ENCODE measurements at places on chromosomes 5 and 9. TPM values are rescaled to one million over a fixed set of nuclear protein-coding genes. Genes with fewer than 3 reads are reported as not detected.

SLC27A4 gene
- 19.0 TPM for total RNA-seq

OTP gene
- total RNA-seq = not detected

NTNG2 gene
- total RNA-seq = 4.8 TPM

NRG2 gene
- not detected for total RNA-seq

DNA sequence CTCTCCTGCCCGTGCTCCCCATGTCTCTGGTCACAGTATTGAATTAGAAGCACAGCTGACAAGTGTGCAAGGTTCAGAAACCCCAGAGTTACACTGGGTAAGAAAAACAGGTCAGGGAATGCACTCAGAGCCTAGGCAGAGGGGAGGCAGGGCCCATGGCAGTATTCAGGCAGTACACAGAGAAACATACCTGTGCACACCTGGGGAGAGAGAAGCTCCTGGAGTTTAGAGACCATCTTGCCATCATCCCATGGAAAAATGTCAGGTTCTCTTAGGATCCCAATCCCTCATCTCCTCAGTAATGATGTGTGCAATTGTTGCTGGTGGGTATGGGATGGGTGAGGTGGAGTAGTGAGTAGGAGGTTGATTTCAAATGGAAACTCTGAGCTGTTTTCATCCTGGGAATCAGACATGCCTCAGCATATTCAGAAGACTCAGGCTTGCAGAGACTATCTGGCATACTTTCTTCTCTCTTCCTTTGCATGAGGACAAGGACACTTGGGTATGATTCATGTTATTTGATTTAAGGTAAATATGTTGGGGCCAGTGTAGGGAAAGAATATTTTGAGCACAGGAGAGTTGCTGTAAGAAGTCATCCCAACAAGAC lies 228.5 kb downstream of the ESM1 start:
- DNase-seq = no peak

SCGB3A1 gene
- total RNA-seq = not detected

- DNase-seq = peak; percentile 51
Measured at GRCh38 chr9:98168941-98169488, 23.4 kb downstream of the CORO2A start.

IARS1 gene
- 138 TPM for total RNA-seq

OR1J2 gene
- not detected for total RNA-seq

GRCh38 chr5:56543441-56544388 lies 271.6 kb upstream of the MAP3K1 start:
- no peak for DNase-seq

DNA sequence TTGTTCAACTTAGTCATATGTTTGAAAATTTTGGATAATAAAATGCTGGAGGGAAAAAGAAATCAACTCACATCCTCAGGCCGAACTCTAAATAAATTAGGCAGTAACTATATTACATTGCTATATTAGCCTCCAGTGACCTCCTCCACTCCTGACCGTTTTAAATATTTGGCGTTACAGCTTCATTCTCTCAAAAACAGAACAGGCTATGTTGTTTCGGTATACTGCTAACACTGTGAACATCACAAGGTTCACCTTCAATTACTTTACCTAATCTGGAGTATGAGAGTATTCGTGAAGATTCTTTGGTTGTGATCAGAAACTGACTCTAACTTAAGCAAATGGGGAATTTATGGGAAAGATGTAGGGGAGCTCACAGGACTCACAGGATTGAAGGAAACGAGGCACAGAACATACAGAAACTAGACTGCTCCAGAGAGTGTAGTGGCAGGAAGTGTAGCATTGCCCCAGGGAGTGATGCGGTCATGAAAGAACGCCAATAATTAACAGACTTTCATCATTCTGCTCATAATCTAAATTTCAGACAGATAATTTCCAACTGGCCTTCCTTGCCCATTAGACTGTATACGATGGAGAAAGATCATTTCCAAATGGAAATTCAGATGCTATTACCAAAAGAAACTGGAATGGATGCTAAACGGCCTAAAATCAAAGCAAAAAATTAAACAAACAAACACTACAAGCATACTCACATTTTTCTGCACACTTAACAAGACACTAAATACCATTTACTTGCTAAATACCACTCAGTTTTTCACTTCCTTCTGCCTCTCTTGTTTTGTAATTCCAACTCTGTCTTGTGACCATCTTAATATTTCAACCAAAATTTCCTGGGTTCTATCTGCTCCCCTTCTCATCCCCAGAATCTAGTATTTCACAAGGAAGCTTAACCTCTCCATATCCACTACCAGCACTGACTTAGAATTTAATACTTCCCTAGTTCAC lies 110.1 kb upstream of the LPAR1 start:
- DNase-seq = no peak

GRCh38 chr9:126347911-126348760 lies 21.5 kb downstream of the MVB12B start:
- DNase-seq = no peak

GRCh38 chr5:131394128-131394527 lies 130.3 kb downstream of the CDC42SE2 start:
- peak; percentile 61 for DNase-seq

FIBCD1 gene
- total RNA-seq = not detected

Data from activated CD8-positive, alpha-beta T cell treated with anti-CD3 and anti-CD28 coated beads, Interleukin-2, amount 10 ng/mL, durations not matched to agents 7 days and 5 days (primary cell).